ENCODE measurements at places on chromosomes 1 and 21.
A peak's percentile ranks its signal among the peaks of the same experiment; 100 is the strongest.

DNA sequence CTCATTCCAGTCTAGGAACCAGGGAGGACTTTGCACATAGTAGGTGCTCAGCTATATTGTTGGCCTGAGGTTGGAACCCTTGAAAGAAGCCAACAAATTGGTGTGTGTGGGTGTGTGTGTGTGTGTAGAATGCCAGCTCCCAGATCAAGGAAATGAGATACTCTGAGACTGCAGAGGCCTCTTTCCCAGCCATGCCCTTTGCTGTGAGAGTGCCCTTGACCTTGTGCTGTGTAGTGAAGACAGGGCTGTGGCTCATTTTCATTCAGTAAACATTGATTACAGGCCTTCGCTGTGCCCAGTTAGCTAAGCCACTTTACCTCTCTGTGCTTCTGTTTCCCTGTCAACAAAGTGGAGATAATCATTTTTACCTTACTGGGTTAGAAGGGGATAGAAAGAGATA lies 3.2 kb downstream of the CYP4B1 start:
- no peak for DNase-seq

DNA sequence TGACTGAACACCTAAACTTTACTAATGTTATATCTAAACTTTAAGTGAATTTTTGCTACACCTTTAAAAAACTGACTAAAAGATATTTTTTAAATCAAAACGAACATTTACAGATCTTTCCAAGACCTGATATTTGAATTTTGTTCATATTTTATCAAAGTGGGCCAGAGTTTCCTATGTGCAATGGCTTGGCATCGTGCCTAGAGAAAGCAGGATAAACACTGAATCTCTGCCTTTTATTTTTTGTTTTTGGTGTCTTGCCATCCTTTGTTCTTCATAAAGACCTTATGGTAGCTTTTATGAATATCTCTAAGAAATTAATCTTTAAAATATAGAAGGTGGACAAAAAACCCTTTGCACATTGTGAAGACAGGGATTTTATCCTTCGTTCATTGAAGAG lies 25.8 kb upstream of the VPS26C start:
- peak; percentile 51 for DNase-seq

GRCh38 chr1:15568387-15569073 lies 16.3 kb downstream of the AGMAT start:
- no peak for DNase-seq

DNA sequence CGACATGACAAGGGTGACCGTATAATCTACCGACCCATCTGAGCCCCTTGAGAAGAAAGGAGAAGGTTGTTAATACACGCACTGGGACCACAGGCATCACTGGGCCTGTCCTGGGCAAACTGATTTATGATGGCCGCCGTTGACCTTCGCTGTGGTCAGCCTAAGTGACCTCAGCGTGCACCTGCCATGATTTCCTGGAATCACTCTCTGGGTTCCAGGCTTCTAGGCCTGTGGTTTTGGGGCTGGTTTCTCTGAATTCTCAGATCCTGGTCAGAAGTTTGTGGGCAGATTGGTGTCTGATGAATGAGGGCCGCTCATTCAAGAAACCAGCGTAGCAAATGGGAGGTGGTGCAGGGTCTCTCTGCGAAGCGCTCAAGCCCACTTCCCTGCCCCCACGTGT lies 64.0 kb downstream of the SIK1 start:
- DNase-seq: peak; percentile 35

- no peak for DNase-seq
These were observed 74.2 kb downstream of the ATF6 start for GRCh38 chr1:161840363-161840762.

DNA sequence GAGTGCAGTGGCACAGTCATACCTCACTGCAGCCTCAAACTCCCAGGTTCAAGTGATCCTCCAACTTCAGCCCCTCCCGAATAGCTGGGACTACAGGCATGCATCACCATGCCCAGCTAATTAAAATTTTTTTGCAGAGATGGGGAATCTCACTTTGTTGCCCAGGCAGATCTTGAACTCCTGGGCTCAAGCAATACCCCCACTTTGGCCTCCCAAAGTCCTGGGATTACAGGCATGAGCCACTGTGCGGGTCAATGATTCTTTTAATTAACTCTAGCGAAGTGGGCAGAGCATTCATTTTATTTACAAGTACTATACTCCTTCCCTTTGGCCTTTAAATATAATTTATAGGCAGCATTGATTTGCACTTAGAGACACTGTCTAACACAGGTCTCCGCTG lies 2.5 kb upstream of the OTUD3 start:
- DNase-seq: no peak

DNA sequence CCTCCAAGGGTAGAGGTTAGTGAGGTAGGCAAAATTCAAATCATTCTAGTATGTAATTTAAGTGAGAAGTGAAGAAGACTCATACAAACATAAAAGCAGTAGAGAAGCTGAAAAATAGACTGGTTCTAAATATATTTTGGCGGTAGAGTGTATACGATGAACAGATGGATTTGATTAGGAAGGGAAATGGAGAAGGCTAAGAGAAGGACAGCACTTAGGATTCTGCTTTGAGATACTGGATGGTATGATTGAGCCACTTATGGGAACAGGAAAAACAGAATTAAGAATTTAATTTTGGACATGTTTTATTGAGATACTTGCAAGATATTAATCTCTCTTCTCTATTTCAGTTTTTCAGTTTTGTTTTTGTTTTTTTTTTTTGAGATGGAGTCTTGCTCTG lies 60.1 kb downstream of the EPB41 start:
- DNase-seq: no peak

DNA sequence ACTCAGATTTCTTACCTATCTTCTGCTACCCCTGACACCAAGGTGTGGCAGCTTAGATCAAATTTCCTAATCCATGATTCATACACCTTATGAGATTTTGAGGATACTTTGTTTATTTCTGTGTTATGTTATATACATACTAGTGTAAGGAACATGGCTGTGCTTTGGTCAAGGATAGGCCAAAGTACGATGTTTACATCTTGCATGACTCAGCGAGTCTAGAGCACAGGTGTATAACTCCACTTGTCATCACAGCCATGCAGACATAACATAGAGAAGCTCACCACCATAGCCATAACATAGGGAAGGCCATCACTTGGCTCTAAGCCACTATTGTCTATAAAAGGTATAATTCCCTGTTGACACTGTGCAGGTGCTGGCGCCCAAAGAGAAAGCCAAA lies 61.2 kb downstream of the GBP6 start:
- no peak for DNase-seq

All from hematopoietic multipotent progenitor cell treated with erythropoietin and hydrocortisone succinate and interleukin-3 and kit ligand, for 4 days (in vitro differentiated cells).